Right lobe of liver (tissue), 6 donors: ENCODE measurements at places on chromosomes 6 and 20. TPM values are rescaled to one million over a fixed set of nuclear protein-coding genes. Genes with fewer than 3 reads are reported as not detected.

Gene ZBTB12
- 0.82 TPM for total RNA-seq

Gene MLIP
- total RNA-seq, result 64.6 TPM

DNA sequence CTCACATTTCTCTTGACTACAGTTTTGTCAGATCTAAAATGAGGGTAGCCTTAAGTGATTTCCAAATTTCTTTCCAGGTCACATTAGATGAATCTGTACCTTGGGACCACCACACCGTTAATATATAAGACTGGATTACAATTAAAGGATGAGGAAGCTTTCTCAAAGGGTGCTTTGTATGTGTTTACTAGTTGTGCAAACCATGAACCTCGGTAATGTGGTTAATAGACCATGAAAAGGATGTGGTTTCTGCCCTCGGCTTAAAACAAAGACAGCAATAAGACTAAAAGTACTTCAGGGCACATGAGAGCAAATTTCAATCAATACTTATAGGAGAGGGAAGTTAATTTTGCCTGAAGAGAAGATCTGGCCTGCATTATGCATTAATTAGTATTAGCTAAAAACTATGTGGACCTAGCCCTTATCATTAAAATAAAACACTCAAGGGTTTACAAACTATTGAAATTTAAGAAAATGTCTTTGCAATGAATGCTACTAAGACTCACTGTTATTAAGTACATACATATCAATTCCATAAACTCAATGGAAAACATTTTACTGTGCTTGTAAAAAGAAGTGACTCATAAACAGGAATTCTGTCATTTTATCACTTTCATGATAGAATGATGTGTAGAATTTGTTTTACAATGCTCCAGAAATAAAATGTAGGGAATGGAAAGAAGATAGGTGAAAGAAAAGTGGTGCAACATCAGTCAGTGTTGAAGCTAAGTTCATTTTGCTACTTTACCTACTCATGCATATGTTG lies 936 bp upstream of the TMX4 start:
- DNase-seq, result no peak

- DNase-seq, result no peak
These were observed 587.5 kb downstream of the RFPL4B start for GRCh38 chr6:112934433-112935327.

DNA sequence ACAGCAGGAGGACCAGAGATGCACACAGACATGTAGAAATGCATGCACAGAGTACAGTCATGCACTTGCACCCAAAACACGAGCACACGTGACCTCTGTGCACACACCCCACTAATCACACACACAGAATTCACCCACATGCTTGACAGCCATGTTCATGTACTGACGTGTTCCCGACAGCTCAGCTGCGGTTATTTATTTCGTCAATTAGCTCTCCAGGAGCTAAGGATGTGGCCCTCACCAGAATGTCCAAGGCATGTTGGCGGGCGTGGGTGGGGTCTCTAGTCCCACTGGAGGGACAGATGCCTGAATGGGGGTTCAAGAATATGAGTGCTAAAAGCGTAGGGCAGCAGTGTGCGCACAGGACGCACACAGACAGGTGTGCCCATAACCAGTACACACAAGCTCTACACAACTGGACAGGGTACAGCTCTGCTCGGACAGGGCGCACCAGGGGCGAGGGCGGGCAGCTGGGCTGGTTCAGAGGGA lies 571 bp upstream of the PRPF6 start:
- DNase-seq, result no peak

- DNase-seq, result no peak
These were observed 9.7 kb downstream of the ATG5 start for GRCh38 chr6:106315765-106316374.
